ENCODE measurements at places on chromosomes 2 and 18. TPM values are rescaled to one million over a fixed set of nuclear protein-coding genes. Genes with fewer than 3 reads are reported as not detected.

- DNase-seq: no peak
Measured at GRCh38 chr2:179275253-179276012, 10.8 kb upstream of the SESTD1 start.

- no peak for DNase-seq
Measured at GRCh38 chr2:102122115-102122514, 20.4 kb upstream of the IL1R1 start.

DNA sequence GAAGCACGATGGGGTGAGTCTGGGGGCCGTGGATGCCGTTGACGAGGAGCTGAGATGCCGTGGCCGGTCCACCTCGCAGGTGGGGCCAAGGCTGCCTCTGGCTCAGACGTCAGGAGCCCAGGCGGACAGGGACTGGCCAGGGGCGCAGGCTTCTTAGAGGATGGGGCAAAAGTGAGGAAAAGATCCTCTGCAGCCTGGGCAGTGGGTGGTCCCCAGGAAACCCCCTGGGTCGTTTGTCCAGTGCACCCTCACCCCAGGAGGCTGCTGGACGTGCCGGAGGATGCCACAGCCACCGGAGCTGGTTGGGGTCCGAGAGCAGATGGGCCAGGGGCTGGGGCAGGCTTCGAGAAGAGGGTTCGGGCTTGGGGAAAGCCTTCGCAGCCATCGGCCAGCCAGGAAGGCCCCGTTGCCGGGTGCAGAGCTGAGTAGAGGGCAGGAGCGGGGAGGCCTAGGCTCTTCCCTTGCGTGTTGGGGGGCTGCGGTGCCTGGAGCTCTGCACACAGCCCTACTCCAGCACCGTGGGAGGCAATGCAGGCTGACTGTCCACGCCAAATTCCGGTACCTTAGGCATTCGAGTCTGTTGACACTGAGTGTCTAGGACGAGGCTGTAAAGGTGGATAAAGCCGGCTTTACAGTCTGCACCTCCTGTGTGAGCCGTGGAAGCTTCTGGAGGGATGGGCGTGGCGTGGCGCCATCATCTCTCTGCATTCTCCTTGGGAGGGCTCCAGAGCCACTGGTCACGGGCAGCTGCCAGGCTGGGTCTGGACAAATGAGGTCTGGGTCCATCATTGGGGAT is 18.8 kb downstream of the GPC1 start:
- DNase-seq: no peak

GRCh38 chr18:55576001-55576400 is 12.0 kb downstream of the TCF4 start:
- DNase-seq: no peak

GRCh38 chr2:197946562-197946961 is 142.2 kb downstream of the PLCL1 start:
- DNase-seq: no peak

GRCh38 chr2:104790100-104790811 is 63.7 kb upstream of the POU3F3 start:
- peak; percentile 61 for DNase-seq

GRCh38 chr18:46335534-46336101 is 231.4 kb downstream of the HAUS1 start:
- DNase-seq: peak; percentile 62

- no peak for DNase-seq
Measured at GRCh38 chr2:160650196-160651118, 156.8 kb upstream of the RBMS1 start.

GRCh38 chr18:11927497-11927896 is 19.4 kb upstream of the MPPE1 start:
- DNase-seq: no peak

- no peak for DNase-seq
Measured at GRCh38 chr2:101140978-101141655, 10.1 kb downstream of the TBC1D8 start.

DNA sequence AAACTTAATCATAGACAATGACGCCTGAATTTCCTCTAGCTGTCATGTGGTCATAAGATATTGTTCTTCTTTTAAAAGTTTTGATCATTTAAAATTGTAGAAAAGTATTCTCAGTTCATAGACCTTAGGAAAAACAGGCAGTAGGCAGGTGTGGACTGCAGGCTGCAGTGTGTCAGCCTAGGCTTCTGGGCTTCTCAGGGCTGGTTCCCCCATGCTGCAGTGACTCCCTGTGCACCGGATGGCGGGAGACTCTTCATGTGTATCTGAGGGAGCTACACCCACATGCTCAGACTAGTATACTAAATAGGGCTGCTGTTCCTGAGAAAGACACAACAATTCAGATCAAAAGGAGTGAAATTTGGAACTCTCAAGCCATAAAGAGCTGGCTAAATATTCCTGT is 72.4 kb downstream of the PXDN start:
- DNase-seq: no peak

DNA sequence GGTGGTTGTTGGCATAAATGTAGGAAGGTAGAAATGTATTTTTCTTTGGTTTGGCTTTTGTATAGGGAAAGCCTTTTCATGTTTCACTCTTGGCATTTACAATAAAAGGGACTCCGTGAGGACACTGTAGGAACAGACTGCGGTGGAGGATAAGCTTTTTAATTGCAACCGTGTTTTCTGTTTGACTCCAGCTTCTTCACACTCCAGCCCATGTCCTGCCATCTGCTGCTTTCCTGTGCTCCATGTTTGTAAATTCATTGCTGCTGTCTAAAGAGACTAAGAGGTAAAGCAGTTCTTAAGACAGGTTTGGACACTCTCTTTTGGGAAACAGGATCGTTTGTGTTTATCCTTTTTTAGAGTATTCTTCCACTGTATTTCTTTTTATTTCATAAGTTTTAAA is 33.3 kb downstream of the WDR75 start:
- no peak for DNase-seq

DNA sequence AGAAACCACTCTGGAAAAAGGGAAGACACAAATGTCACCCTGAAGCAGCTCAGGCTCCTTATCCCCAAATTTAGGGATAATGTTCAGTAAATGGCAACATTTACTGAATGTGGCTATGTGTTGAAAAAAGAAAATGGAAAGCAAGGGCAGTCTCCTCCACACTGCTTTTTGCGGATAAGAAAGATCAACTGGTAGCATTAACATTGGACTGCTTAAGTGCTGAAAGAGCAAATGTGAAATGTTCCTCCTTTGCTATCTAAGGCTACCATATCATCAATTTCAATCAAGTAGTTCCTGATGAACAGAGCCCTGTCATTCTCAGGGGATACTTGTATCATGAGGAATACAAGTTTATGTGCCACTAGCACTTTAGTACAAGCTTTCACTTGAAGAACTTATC is 12.5 kb downstream of the FBXO11 start:
- DNase-seq: no peak

DNA sequence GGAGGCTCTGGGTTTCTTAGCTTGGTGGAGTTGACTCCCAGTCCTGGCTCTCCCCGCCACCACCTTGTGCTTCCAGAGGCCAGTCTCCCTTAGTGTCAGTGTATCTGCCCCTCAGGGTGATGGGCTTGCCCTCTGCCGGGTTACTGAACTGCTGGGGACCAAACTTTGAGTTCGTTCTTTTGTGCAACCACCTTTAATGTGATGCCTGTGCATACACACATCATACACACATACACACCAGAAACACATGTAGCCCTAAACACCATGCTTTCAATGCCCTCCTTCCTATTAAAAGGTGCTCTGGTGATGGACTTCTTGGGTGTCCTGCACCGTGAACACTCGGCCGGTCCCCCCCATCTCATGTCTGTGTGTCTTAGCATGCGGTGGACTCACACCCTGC is 315.1 kb upstream of the EPAS1 start:
- no peak for DNase-seq

KCNE4 gene
- not detected for total RNA-seq

SERPINB4 gene
- total RNA-seq: 0.96 TPM

ANKRD30BL gene
- total RNA-seq: not detected

LIMS3 gene
- total RNA-seq: 2.0 TPM

IL36B gene
- total RNA-seq: not detected

GULP1 gene
- 139 TPM for total RNA-seq

SP9 gene
- total RNA-seq: 0.11 TPM

PDCD1 gene
- 0.48 TPM for total RNA-seq

CXCR1 gene
- not detected for total RNA-seq

CLEC4F gene
- total RNA-seq: not detected

PROM2 gene
- total RNA-seq: 3.8 TPM

C2orf78 gene
- total RNA-seq: 0.39 TPM

CIB4 gene
- not detected for total RNA-seq

DLGAP1 gene
- 15.1 TPM for total RNA-seq
